ENCODE measurements at places on chromosomes 1 and 21. TPM values are rescaled to one million over a fixed set of nuclear protein-coding genes. Genes with fewer than 3 reads are reported as not detected.

The UBE2U gene
- not detected for total RNA-seq

The SYNC gene
- 11.4 TPM for total RNA-seq

The PRAMEF18 gene
- not detected for total RNA-seq

The SELE gene
- total RNA-seq: 3.3 TPM

The NR5A2 gene
- total RNA-seq: 3.3 TPM

The TGFB2 gene
- total RNA-seq: 3.9 TPM

The OVAAL gene
- total RNA-seq: not detected

The PTPN14 gene
- 82.7 TPM for total RNA-seq

The TMOD4 gene
- not detected for total RNA-seq

DNA sequence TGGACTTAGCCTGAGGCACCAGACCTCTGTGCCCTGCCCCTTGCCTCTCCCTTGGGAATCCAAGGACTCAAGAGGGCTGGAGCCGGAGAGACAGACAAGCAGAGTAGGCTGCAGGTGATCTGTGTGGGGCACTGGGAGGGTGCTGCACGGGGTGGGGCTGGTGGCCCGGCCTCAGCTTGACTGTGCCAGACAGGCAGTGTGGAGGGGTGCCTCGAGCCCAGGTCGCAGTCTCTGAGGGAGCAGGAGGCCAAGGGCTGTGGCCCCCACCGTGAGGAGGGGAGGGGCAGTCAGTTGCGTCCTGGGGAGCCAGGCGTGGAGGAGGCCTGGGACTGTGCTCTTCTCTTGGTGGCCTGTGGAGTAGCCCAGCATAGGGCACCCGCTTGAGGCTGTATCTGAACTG lies 4.0 kb downstream of the GABRD start:
- H3K27me3 ChIP-seq: peaks cover 73% of the 10 kb centered on the region
- peaks cover 18% of the 10 kb centered on the region for H3K4me1 ChIP-seq
- DNase-seq: no peak

- no peaks in the 10 kb centered on the region for H3K27me3 ChIP-seq
- no peaks in the 10 kb centered on the region for H3K4me1 ChIP-seq
- H3K4me3 ChIP-seq: no peak overlapping the region
- no peaks in the 10 kb centered on the region for H3K36me3 ChIP-seq
Observed at GRCh38 chr1:236750928-236751327, 44.2 kb upstream of the MTR start.

DNA sequence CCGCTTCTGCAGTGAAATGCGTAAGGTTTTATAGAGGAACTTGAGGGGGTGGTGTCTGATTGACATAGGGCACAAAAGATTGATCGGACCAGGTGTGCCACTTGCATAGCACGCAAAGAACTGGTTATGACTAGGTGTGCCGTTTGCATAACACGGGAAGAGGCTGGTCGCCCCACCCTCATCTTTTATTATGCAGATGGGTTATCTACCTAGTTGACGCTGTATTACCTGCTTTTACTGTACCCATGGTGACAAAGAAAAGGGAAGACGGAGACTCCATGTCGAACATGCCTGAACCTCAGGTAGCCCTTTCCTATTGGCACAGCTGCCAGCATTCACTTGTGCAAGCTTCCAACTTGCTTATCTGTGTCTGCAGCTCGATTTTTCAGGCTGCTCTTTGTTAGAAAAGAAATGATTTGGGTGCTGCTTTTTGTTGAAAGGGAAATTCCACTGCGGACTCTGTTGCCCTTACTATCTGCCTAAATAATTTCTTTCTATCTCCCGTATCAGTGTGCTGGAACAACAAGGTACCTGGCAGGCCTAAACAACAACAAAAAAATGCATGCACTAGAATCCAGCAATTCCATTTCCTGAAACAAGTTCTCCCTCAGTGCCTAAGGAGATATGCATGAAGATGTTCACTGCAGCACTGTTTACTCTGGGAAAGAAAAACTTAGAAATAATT lies 194.4 kb upstream of the KAZN start:
- H3K36me3 ChIP-seq: no peaks in the 10 kb centered on the region
- H3K4me3 ChIP-seq: no peak overlapping the region
- H3K27me3 ChIP-seq: no peaks in the 10 kb centered on the region

GRCh38 chr21:45204395-45204794 lies 83.3 kb downstream of the POFUT2 start:
- peaks cover 44% of the 10 kb centered on the region for H3K36me3 ChIP-seq
- DNase-seq: no peak
- H3K27ac ChIP-seq: no peak overlapping the region
- no peaks in the 10 kb centered on the region for H3K4me1 ChIP-seq

DNA sequence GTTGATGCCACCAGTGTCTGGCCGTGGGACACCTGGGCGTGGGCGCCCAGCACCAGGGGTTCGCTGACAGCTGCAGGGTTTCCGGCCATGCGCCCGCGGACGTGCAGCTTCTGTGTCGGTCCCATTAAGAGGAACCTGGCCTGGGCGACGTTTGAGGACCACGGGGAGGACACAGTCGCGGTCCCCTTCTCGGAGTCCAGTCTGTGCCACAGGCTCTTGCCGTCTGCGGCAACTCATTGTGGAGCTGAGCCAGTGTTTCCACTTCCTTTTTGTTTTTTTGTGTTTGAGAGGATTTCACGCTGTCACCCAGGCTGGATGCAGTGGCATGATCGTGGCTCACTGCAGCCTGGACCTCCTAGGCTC lies 1.6 kb upstream of the C1orf159 start:
- peaks cover 15% of the 10 kb centered on the region for H3K27me3 ChIP-seq
- no peak overlapping the region for H3K4me3 ChIP-seq
- H3K4me1 ChIP-seq: peaks cover 26% of the 10 kb centered on the region
- peak; percentile 67 for DNase-seq

- no peak overlapping the region for H3K27ac ChIP-seq
- DNase-seq: no peak
- peaks cover 46% of the 10 kb centered on the region for H3K4me1 ChIP-seq
- no peaks in the 10 kb centered on the region for H3K36me3 ChIP-seq
- H3K4me3 ChIP-seq: no peak overlapping the region
- no peaks in the 10 kb centered on the region for H3K27me3 ChIP-seq
Observed at GRCh38 chr1:225458222-225458631, 30.4 kb upstream of the LBR start.

GRCh38 chr1:113456967-113457366 lies 66.7 kb downstream of the MAGI3 start:
- DNase-seq: no peak
- H3K4me1 ChIP-seq: peaks cover 35% of the 10 kb centered on the region
- H3K27me3 ChIP-seq: no peaks in the 10 kb centered on the region
- H3K27ac ChIP-seq: peak overlapping the region; percentile 48
- no peaks in the 10 kb centered on the region for H3K36me3 ChIP-seq

GRCh38 chr1:118042501-118042900 lies 113.0 kb downstream of the WDR3 start:
- no peak overlapping the region for H3K4me3 ChIP-seq
- H3K4me1 ChIP-seq: no peaks in the 10 kb centered on the region
- H3K27ac ChIP-seq: no peak overlapping the region
- no peaks in the 10 kb centered on the region for H3K36me3 ChIP-seq
- DNase-seq: no peak

GRCh38 chr1:180970333-180971079 lies 52.2 kb downstream of the STX6 start:
- H3K36me3 ChIP-seq: peaks cover 30% of the 10 kb centered on the region
- no peak overlapping the region for H3K4me3 ChIP-seq
- no peak for DNase-seq
- H3K27me3 ChIP-seq: no peaks in the 10 kb centered on the region

- no peaks in the 10 kb centered on the region for H3K36me3 ChIP-seq
- H3K4me1 ChIP-seq: peaks cover 23% of the 10 kb centered on the region
- DNase-seq: no peak
- H3K4me3 ChIP-seq: peak overlapping the region; percentile 76
- peak overlapping the region; percentile 92 for H3K27ac ChIP-seq
Observed at GRCh38 chr1:41240781-41241353, 1.2 kb downstream of the SCMH1 start.

DNA sequence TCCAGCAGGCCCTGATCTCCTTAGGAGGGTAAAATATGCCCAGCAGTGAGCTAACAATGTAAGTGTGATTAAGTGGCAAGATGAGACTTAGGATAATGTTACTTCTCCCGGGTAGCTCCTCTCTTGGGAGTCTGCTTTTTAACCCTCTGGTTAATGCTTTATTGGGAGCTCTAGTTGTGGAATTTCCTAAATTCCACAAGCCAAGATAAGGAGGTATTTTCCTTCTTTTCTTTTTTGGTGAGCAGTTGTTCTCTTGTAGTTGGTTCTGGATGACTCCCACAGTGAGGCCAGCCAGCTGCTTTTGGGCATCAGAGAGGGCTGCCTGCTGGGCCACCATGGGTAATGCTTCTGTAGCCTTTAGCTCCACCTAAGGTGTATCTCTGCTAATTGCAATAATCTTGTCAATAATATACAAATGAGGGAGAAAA lies 19.3 kb downstream of the C1orf52 start:
- H3K27ac ChIP-seq: no peak overlapping the region
- no peaks in the 10 kb centered on the region for H3K36me3 ChIP-seq
- no peak for DNase-seq
- H3K4me3 ChIP-seq: no peak overlapping the region

GRCh38 chr1:116506132-116507004 lies 64.5 kb downstream of the CD58 start:
- no peaks in the 10 kb centered on the region for H3K36me3 ChIP-seq
- no peak for DNase-seq
- H3K27me3 ChIP-seq: no peaks in the 10 kb centered on the region
- no peak overlapping the region for H3K4me3 ChIP-seq
- no peak overlapping the region for H3K27ac ChIP-seq

- no peaks in the 10 kb centered on the region for H3K36me3 ChIP-seq
- no peak overlapping the region for H3K27ac ChIP-seq
- no peaks in the 10 kb centered on the region for H3K27me3 ChIP-seq
- no peak for DNase-seq
Observed at GRCh38 chr1:180301135-180301742, 71.2 kb downstream of the LHX4 start.

DNA sequence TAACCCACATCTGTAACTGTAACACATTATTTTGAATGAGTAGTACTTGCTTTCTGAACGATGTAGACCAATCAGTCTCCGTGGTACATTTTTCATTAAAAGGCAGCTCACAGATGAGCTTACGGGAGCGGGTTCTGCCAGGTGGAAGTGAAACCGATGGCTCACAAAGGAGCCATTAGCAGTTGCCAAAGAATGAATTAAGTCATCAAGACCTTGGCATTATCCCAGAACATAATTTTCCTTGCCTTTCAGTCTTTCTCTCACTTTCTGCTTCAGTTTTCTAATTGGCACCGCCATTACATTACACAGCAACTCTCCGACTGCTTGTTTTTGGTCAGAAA lies 33.5 kb upstream of the UTS2 start:
- peak overlapping the region; percentile 1 for H3K4me3 ChIP-seq
- peaks cover 5% of the 10 kb centered on the region for H3K27me3 ChIP-seq

GRCh38 chr1:206023695-206024094 lies at the start of gene CTSE:
Gene CTSE, minus strand, starts transcription at chr1:206023895. Its CDS starts 104 bp downstream, at chr1:206023791.
- H3K27me3 ChIP-seq: no peaks in the 10 kb centered on the region
- peaks cover 6% of the 10 kb centered on the region for H3K4me1 ChIP-seq
- no peak within 1 kb of the TSS for H3K4me3 ChIP-seq
- H3K36me3 ChIP-seq: no peaks in the 10 kb centered on the region

DNA sequence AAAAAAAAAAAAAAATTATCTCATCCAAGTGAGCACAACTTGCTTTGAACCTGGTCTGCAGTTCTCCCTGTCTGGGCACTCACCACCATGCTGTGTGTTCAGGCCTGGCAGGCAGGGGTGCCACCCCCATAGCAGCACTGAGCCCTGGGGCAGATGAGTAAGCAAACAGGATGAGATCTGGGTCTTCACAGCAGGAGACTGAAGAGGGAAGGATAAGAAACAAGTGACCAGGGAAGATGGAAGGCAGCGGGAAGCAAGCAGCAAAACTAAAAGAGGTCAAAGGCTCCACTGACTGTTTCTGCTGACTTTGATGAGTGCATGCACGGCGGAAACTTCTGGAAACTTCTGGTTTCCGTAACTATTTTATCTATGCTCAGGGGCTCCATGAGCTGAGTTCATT lies 133.5 kb upstream of the SOD1 start:
- no peak overlapping the region for H3K4me3 ChIP-seq
- peaks cover 21% of the 10 kb centered on the region for H3K4me1 ChIP-seq
- DNase-seq: no peak
- H3K27me3 ChIP-seq: no peaks in the 10 kb centered on the region

DNA sequence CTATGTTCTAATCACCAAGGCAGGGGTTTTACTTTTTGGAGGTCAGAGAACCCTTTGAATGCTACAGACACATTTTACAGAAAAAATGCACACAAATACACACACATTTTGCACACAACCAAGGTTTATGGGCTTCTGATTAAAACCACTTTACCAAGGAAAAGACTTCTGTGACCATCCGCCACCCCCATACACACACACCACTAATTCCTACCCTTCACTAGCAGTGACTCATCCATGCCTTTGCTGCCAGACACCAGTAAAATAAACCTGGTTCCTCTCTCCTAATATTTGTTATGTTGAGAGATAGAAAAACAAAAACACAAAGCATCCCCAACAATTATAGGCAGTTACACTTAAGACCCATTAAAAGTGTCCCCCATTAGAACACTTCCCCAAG lies 12.9 kb downstream of the PIGM start:
- H3K36me3 ChIP-seq: no peaks in the 10 kb centered on the region
- no peak overlapping the region for H3K27ac ChIP-seq
- no peak for DNase-seq
- H3K4me1 ChIP-seq: peaks cover 7% of the 10 kb centered on the region

DNA sequence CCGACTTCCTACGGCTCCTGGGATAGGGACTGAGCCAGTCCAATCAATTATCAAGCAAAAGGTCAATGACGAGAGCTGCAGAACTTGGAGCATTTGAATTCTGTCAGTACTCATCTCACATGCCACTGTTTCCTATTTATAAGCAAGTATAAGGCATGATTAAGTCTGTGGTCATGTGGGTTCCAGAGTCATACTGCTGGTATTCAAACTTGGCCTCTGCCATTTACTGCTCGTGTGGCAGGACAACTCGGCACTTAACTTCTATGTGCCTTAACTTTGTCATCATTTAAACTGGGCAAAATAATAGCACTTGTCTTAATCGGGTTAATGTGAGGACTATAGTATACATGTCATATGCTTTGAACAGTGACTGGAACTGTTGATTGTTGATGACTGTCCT lies 44.9 kb upstream of the TNFSF18 start:
- H3K4me3 ChIP-seq: no peak overlapping the region
- H3K36me3 ChIP-seq: no peaks in the 10 kb centered on the region
- H3K27me3 ChIP-seq: no peaks in the 10 kb centered on the region
- no peak for DNase-seq
- no peak overlapping the region for H3K27ac ChIP-seq

GRCh38 chr1:161121834-161122233 lies 3.9 kb downstream of the NIT1 start:
- no peak overlapping the region for H3K27ac ChIP-seq
- peaks cover 40% of the 10 kb centered on the region for H3K4me1 ChIP-seq
- H3K36me3 ChIP-seq: peaks cover 64% of the 10 kb centered on the region
- H3K4me3 ChIP-seq: no peak overlapping the region

Data from suprapubic skin (tissue), 4 donors.